ENCODE measurements at places on chromosomes 1 and 21.
A peak's percentile ranks its signal among the peaks of the same experiment; 100 is the strongest.

DNA sequence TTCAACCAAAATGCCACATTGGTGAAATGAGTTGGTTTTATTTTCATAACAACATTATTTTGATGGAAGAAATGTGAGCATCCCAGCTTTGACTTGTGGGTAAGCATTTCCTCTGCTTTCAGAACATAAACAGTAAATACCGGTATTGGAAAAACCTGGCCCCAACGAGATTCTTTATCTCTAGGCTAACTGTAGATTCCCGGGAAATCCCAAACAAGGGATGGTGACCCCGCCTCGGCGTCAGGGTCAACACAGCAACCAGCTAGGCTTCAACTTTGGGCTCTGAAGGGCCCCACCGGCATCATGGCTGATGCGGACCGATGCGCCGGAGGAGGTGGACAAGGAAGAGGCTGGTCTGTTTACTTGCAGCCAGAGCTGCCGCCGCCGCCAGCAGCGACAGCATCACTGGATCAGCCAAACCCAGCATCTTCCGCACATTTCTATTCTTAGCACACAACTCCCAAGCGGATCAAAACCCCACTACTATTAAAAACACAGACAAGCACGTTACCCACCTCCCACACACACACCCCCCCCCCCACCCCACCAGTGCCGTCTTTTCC is 1.1 kb downstream of the AKT3 start:
- peak; percentile 13 for DNase-seq

DNA sequence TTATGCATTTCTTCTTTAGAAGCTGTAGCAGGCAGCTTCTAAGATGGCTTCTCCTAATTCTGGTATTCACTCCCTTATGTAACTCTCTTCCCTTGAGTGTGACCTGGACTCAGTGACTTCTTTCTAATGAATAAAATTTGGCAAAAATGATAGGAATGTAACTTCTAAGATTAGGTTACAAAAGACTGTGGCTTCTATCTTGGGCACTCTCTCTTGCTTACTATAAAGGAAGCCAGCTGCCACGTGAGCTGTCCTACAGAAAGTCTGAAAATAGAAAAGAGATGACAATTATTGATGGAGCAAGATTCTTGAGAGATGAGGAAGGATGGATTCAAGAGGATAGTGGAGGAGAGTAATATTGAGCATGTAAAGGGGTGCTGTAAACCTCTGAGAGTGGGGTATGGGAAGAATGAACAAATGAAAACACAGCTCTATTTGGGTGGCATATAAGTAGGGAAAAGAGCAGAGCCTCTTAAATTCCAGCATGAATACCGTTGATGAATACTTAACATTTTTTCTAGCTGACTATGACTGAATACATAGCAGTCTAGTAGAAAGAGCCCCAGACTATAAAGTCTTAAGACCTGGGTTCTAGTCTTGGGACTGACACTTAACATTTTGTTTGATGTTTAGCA is 5.5 kb downstream of the TSEN15 start:
- no peak for DNase-seq

DNA sequence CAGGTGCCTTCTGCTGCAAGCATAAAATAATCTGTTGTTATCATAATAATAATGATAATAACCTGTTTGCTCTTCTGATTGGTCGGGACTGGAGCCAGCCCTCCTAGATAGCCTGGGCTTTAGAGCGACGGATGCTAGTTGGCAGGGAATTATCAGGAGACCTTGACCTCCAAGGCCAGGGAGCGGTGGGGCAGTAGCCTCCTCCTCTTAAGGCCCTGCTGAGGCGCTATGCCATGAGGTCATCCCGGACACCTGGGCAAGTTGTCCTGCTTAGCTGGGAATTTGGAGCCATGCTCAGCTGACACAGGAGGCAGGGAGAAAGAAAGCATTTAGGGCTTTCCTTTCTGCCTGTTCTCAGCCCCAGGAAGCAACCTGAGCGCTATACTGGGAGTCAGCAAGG is 15.6 kb downstream of the C1orf115 start:
- no peak for DNase-seq

GRCh38 chr1:44244986-44245385 is 31.7 kb downstream of the DMAP1 start:
- DNase-seq: no peak

GRCh38 chr21:38804030-38804788 is 1.5 kb upstream of the ETS2 start:
- no peak for DNase-seq

DNA sequence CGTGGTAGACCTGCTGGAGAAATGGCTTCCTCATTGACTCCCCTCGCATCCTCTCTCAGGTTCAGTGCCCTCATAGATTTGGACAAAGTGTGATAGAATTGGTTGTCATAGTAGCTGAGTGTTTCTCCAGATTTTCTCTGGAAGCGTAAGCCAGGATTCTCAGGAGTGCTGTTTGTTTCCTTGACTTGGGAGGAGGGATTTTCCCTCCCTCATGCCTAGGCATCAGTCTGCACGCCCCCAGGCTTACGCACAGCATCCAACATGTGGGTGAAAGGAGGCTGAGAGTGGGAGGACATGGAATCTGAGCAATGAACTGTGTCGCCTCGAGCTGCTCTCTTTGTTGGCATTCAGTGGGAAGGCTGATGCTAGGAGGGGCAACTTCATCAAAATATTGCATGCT is 503.5 kb downstream of the LTN1 start:
- no peak for DNase-seq

GRCh38 chr1:156627313-156627880 is 8.2 kb downstream of the HAPLN2 start:
- DNase-seq: no peak

DNA sequence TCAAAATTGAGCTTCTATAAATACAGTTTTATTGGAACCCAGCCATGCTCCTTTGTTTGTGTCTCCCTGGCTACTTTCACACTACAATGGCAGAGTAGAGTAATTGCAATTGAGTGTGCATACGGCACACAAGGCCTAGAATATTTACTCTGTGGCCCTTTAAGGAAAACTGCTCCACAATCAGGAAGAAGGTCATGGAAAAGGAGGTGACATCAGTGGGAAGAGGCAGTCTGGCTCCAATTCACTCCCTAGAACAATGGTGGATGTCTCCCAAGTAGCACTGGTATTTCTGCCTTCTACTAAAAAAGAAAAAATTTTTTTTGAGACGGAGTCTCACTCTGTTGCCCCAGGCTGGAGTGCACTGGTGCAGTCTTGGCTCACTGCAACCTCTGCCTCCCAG is 51.3 kb downstream of the KRTAP19-8 start:
- no peak for DNase-seq

DNA sequence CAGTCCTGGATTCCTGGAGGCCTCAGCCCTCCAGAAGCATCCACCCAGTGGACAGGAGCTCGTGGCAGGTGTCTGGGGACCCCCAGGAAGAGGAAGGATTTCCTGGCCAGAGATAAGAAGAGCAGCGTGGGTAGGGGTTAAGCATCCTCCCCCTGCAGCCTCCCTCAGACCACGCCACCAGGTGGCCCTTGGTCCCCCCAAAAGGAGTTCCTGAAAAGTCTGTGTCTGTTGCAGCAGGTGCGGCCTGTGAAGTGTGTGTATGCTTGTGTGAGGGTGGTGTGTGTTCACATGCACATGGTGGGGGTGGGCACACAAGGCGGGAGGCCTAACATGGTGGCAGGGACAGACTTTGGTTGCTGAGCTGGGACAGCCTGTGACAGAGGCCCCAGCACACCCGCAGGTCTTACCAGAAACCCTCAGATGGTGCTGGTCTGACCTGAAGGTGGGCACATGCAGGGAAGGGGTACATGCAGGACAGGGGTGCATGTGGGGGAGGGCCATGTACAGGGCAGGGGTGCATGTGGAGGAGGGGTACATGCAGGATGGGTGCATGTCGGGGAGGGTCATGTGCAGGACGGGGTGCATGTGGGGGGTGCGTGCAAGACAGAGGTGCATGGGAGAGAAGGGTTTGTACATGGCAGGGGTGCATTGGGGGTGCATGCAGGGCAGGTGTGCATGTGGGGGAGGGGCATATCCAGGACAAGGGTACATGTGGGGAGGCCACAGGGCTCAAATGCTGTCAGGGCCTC is 18.2 kb upstream of the RUNX3 start:
- no peak for DNase-seq

- no peak for DNase-seq
These were observed 17.2 kb downstream of the HIVEP3 start for GRCh38 chr1:41901551-41901950.

DNA sequence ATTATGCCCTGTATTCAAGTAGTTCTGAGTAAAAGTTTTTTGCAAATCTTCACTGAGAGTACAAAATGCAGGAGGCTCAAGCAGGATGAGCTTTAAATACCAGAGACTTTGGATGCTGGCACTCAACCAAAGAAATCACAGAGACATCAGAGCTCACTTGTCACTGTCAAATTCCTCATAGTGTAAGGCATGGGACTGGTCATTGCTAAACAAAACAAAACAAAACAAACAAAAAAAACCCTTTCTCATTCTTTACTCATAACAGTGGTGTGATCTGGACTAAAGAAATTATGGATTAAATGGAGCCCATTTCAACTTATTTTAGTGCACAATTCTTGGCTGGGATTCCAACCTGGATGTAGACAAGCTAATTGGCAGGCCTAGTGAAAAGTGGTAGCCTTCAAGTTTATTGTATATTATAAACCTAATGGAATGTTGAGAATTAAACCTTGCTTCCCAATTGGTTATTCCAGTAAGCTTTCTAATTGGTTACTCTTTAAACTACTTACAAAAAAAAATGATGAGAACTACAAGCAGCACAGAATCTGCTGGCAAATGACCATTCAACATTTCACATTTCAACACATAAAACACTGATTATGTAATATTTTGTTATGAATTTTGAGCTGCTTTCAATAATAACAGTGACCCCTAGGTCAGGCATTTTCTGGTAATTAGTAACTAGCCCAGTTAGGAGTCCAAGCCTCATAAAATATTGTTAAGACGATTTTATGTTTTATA is 30.6 kb upstream of the NEK7 start:
- no peak for DNase-seq

DNA sequence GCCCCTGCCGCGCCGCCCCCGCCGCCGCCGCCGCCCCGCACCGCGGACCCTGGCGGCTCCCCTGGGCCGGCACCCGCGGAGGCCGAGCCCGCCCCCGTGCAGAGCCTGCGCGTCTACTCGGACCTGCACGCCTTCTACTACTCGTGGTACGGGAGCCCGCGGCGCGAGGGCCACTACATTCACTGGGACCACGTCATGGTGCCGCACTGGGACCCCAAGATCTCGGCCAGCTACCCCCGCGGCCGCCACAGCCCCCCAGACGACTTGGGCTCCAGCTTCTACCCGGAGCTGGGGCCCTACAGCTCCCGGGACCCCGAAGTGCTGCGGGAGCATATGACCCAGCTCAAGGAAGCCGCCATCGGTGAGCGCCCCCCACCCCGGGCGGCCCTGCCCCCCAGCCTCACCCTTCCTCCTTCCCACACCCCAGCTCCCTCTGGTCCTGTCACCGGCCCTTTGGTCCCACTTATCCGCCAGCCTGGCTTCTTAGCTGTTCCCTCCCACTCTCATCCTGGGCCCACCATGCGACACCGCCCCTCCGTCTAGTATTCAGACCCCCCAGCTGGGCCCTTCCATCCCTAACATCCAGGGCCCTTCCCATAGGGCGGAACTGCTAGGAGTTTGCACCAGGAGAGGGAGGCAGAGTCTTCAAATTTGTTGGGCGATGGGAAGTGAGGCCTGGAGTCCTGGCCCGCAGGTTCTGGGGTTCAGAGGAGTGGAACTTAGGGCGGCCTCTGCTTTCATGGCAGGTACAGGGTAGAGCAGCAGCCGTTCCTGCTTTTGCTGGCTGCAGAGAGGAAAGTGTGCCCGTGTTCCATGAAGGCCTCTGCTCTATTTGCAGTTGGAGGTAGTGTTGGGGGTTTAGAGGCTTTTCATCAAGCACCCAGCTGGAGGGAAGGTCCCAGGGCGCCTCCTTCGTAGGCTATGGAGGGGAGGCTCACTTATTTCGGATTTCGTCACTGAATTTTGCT is 1.0 kb downstream of the MANEAL start:
- no peak for DNase-seq

DNA sequence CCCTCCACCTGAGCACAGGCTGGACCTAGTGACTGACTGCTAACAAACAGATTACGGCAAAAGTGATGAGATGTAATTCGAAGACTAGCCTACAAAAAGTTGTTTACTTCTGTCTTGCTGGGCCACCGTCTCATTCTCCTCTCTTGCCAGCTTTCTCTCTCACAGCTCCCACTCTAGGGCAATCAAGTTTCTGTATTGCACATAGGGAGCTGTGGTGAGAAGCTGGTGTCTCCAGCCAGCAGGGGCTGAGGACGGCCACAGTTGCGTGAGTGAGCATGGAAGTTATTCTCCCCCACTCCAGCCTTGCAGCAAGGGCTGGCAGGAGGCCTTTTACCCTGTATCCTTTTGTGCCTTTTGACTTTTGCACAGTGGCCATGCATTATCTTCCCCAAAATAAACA is 8.6 kb upstream of the COL6A2 start:
- DNase-seq: no peak

- no peak for DNase-seq
These were observed 214.5 kb downstream of the PATJ start for GRCh38 chr1:61956784-61957183.

DNA sequence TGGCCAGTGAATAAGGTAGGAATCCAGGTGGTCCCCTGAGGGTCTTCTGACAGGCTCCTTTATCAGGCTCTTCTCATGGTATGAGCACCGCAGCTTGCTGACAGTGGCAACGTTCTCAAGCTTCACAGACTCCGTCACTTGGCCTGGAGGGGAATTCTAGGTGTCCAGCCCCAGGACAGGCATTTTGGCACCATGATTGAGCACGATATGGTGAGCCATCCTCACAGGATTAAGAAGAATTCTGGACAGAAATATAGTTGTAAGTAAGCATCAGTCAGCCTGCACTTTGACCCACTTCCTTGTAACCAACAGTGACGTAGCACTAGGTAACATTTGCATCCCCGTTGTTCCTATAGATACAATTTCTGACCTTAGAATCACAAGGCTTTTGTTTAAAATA is 30.5 kb upstream of the KIF26B start:
- DNase-seq: no peak

- no peak for DNase-seq
These were observed 175.9 kb downstream of the PRDM16 start for GRCh38 chr1:3244927-3245315.

DNA sequence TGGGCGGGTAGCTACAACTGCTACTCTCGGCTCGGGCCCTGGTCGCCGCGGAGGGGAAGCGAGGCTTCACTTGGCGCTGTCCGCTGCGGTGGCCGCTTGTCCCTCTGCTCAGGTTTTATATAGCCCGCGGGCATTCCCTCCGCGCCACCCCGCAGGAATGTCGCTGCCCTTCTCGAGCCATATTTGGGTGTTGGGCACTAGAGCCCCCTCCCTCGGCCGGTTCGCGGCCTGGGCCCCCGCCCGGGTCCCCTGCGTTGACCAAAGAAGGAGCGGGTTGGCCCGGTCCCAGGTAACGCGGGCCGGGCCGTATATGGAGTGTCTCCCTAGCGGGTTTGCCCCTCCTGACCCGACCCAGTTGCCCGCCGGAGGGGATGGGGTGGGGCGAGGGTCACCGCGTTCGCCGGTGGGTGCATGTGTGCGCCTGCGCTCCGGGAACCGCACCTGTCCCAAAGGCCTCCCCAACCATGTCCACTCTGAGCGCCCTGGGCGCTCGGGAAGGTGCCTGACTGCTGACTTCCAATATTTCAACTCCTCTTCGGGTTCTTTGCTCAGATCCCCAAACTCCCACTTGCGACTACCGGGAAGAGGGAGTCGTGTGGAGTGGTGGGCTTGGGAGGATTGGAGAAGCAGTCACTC is at the start of gene ACTA1:
Gene ACTA1 (minus strand): TSS at position 90 of the 636 bp plus-strand sequence. CDS start 979 bp downstream, outside the sequence.
- no peak for DNase-seq

- no peak for DNase-seq
These were observed 725.3 kb upstream of the NCAM2 start for GRCh38 chr21:20272791-20273362.

GRCh38 chr1:231355171-231355570 is 17.1 kb downstream of the SPRTN start:
- no peak for DNase-seq

GRCh38 chr1:25090707-25091422 is 141.4 kb downstream of the SYF2 start:
- DNase-seq: no peak

Data from activated CD4-positive, alpha-beta T cell treated with anti-CD3 and anti-CD28 coated beads, Interleukin-2, amount 50 U/mL, for 24 hours (primary cell).